ENCODE measurements at places on chromosomes 1 and 21. TPM values are rescaled to one million over a fixed set of nuclear protein-coding genes. Genes with fewer than 3 reads are reported as not detected.

Gene LAMC1
- 22.9 TPM for total RNA-seq

Gene MAP3K7CL
- 2.6 TPM for total RNA-seq

DNA sequence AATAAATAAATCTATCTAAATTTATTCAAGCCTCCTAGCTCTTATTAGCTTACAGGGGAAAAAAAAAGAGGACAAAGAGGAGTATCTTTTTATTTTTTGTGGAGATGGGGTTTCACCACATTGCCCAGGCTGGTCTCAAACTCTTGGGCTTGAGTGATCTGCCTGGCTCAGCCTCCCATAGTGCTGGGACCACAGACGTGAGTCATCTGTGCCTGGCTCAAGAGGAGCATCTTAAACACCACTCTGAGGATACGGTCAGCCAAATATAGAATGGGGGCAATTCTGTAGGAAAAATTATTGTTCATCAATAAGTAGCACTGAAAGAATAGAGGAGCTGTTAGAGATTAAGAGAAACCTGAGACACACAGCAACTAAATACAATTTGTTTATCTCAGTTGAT, 24.1 kb downstream of the SLC45A3 start:
- DNase-seq: no peak

DNA sequence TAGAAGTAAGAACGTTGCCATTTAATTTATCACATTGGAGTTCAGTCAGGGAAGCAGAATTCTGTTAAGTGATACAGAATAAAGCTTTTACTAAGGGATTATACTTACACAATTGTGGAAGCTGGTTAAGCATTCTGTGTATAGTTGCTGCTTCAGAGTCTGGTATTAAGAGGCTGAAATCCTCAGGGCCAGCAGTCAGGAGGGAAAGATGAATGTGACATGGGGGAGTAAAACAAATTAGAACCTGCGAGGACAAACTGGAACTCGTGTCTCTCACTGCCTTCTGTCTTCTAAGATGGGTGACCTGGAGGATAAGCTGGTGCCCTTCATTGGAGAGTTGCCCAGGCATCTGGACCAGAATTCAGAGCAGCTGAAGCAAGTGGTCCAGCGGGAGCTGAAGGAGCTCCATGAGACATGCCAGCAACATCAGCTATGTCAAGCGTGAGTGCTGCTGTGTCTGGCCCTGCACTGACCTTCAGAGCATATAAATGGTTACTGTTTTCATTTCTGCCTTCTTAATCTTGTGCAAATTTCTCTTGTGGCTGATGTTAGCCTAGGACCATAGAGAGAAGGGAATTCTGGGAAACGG, 23.0 kb downstream of the MARK1 start:
- DNase-seq: no peak

- no peak for DNase-seq
Measured at GRCh38 chr1:225896937-225897549, 8.1 kb upstream of the LEFTY1 start.

DNA sequence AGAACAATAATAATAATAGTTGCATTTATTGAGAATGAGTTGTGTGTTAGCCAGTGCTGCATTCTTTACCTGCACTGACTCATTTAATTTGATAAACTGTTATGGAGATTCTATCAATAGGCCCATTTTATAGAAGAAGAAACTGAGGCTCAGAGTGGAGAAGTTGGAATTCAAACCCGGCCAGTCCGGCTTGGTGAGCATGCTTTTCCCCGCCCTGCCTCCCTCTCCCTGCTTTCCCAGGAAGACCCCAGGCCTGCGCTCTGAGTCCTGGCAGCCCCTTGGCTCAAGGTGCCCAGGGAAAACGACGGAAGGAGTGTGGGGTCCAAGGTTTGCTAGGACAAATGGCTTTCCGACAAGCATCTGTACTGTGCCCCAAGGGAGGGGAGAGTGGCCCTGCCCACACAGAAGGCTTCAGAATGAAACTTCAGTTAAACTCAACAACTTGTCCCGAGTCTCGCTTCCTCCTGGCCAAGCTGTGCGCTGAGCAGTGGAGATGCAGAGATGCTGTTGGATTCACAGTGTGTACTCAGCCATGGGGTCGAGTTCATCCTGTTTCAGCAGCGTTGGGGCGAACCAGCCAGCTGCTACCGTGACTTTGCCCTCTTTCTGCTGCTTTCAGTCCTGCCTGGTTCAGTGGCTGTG, 23.3 kb upstream of the PADI6 start:
- DNase-seq: no peak

DNA sequence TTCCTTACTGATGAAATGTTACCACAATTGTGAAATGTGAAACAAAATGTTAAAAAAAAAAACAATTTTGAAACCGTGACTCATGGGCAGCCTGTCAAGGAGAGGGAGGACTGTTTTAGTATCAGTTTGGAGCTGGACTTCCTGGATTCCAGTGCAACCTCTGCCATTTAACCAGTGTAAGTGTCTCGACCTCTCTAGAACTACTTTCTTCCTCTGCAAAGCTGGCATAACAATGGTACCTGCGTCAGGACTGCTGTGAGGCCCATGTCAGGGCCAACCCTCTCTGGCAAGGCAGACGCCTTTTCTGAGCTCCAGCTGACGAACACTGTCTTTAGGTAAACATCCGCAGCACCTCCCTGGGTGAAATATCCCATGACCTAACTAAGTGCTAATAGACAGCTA, 20.9 kb downstream of the URB1 start:
- DNase-seq: no peak

DNA sequence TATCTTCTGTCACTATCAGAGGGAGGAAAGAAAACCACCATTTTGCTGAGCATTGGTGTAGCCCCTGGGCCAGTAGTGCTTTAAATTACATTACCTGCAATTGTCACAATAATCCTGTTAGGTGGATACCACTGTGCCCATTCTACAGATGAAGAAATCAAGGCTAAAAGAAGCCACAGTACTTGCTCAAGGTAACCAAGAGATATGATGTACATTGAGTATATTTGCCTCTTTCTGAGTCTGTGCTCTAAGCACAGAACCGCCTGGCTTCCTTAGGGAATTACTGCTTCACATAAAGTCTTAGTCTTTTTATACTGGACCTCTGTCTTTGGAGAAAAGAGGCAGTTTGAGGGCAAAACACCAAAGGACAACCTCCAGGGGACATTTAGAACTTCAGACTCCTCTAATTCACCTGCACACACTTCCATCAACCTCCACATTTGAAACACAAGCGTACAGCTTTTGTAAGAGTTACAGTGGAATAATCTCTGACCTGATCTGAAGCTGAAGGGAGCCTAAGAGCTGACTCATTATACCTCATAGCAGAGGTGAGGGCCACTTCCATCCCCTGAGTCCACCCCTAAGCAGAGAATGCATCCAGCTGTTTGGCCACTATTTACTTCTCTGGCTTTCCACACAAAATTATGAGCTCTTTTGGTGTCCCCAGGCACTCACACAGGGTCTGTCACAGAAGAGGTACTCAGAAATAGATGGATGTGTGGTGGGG, 61.8 kb downstream of the PLPP3 start:
- DNase-seq: no peak

GRCh38 chr1:47953661-47954060, 43.5 kb downstream of the TRABD2B start:
- no peak for DNase-seq

All from liver (tissue), 10 donors.